Activated effector memory CD4-positive, alpha-beta T cell treated with anti-CD3 and anti-CD28 coated beads, Interleukin-2, amount 50 U/mL, for 16 hours (primary cell): ENCODE measurements at places on chromosomes 6 and 20.

DNA sequence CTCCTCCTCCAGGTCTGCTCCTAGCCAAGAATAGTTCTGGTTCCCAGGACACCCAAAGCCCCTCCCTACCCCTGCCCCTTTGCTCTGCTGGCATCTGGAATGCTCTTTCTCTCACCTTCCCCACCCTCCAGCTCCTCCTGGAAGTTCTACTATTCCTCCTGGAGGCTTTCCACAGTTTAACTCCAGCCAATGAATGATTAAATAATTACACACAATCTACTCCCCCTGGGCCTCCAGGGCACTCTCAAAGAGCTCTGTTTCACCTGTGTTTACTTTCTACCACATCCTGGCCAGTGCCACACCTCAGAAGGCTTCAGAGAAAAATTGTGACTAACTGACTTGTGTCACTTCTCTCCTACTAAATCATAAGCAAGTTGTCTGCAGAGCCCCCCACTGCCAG lies 36.2 kb downstream of the GCM1 start:
- no peak for DNase-seq

DNA sequence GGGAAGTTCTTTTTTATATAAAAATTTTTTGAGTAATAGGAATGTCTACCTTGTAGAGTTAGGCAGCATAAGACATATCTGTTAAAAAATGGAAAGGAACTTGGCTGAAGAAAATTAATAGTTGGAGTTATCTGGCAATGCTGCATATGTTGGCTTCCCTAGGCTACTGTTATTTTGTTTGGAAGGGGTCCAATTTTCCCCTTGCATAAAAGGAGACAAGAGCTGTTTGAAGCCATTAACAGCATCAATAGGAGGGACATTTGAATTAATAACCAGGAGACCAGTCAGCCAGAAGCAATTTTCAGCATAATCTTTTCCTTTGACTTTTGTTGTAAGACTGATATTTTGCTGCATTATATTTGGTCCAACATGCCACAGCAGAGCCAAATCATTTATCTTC lies 80.9 kb upstream of the TAB2 start:
- DNase-seq: no peak

GRCh38 chr6:1285556-1285955 lies 26.3 kb upstream of the FOXQ1 start:
- DNase-seq: no peak

- no peak for DNase-seq
These were observed 95.2 kb downstream of the PLEKHG1 start for GRCh38 chr6:150694889-150695288.

DNA sequence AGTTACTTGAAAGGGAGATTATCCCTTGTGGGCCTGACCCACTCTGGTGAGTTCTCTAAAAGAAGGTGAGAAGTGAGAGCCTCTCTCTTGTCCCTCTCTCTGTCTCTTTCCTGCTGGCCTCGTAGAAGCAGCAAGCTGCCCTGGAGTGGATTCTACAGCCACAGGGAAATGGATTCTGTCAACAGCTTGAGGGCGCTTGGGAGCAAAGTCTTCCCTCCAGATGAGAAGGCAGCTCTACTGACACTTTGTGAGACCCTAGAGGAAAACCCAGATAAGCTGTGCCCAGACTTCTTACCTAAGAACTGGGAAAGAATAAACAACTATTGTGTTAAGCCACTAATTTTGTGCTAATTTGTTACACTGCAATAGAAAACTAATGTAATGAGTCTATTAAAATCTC lies 39.9 kb downstream of the ANKRD60 start:
- no peak for DNase-seq

- no peak for DNase-seq
These were observed 242.5 kb downstream of the PREX1 start for GRCh38 chr20:48585061-48585870.

- peak; percentile 64 for DNase-seq
These were observed 62.6 kb upstream of the PMEPA1 start for GRCh38 chr20:57772349-57772964.

- no peak for DNase-seq
These were observed 44.0 kb downstream of the B4GALT5 start for GRCh38 chr20:49669601-49670189.

DNA sequence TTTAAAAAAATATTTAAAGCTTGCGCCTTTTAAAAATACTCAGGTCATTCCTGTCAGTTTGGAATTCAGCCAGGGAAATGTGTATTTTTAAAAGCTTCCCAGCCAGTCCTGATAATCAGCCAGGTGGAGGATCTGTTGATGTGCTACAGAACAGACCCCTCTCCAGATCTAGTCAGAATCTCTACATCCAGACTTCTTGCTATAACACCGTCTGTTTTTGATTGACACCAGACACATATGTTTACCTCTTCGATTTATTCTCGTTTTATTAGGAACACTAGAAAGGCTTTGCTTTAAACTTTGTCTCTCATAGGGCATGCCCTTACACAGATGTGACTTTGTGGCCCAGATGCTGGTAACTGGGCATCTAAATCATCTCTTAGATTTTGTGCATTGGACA lies 11.7 kb downstream of the PARD6B start:
- DNase-seq: no peak

GRCh38 chr6:135831016-135831415 lies 20.5 kb upstream of the PDE7B start:
- no peak for DNase-seq

DNA sequence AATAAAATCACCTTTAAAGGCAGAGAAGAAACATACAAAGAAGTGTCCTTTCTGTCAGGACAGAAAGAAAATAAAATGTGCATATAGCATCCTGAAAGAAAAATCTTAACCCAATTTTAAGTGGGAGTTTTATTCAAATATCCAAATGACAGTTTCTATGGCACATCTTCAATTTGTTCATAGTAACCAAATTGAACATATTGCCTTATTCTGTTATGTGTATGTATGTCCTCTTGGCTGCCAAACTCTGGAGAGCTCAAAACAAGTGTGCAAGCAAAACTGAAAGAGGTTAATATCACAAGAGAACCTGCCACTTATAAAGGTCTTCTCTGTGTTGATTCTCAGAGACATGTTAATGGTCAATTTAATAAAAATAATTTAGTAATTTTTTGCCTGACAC lies 334.7 kb downstream of the BCKDHB start:
- no peak for DNase-seq

- DNase-seq: no peak
These were observed 174.9 kb downstream of the FRK start for GRCh38 chr6:115885636-115886366.

DNA sequence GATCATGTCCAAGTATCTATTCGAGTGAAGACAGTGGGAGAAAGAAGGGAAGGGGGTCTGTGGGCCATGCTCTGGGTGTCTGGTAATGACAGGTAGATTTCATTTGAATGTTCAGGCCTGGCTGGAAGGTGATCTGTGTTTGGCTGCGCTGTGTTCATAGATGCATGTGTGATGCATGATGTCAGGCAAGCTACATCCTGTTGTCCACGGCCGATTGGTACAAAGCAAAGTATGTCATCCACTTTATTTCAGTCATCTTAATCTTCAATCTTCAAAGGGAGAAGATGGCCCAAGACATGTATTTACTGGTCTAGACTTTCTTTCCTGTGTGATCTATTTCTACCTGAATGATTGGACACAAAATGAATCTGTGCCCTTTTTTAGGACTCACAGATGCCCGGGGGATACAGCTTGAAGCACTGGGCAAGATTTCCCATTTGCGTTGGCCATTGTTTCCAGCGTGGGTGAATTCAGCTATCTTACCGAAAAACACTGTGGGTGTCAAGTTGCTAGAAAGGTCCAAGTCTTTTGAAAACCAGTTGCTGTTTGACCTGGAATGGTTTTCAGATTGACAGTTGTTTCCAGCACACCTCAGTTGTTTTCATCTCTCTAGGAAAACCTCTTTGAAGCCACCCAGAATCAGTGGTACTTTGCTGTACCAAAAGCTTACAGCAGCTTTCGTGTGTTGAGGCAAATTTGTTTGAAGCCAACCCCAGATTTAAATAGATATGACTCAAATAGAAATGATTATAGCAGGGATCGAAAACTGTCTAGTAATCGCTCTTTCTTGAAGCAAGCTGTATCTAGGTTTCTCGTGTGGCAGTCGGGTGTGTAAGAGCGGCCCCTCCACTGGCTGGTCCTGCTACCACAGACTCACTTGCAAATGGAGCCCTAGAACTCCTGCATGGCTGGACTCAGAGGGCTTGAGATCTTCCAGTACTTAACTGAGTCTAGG lies 27.2 kb downstream of the DUSP22 start:
- DNase-seq: peak; percentile 65
